ENCODE measurements at places on chromosomes 7 and 10.

DNA sequence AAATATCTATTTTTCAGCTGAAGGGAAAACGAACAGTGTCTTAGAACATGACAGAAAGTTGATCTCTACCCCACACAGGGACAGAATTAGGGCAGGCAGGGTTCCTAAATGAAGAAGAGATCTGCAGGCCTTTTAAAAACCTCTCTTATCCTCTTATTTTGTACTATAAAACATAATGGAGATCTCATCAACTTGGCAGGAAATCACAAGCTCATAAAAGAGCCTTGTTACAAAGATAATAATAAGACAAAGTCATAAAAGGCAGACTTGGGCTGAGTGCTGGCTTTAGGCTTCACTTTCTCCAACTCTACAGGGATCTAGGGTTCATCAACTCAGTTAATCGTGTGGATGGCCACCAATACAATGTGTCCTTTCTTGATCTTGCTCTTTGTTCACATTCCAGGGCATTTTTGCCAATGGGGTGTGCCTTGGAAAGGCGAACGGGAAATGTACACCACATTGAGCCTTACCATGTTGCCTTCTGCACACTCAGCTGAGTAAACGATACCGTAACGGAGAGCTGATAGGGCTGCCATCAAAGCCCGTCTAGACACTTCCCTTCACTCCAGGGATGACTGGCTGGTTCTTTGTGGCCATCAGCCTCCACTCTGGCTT, 7.1 kb upstream of the TEX36 start:
- DNase-seq = no peak

GRCh38 chr7:47407821-47408674, 173.9 kb downstream of the TNS3 start:
- no peak for DNase-seq

DNA sequence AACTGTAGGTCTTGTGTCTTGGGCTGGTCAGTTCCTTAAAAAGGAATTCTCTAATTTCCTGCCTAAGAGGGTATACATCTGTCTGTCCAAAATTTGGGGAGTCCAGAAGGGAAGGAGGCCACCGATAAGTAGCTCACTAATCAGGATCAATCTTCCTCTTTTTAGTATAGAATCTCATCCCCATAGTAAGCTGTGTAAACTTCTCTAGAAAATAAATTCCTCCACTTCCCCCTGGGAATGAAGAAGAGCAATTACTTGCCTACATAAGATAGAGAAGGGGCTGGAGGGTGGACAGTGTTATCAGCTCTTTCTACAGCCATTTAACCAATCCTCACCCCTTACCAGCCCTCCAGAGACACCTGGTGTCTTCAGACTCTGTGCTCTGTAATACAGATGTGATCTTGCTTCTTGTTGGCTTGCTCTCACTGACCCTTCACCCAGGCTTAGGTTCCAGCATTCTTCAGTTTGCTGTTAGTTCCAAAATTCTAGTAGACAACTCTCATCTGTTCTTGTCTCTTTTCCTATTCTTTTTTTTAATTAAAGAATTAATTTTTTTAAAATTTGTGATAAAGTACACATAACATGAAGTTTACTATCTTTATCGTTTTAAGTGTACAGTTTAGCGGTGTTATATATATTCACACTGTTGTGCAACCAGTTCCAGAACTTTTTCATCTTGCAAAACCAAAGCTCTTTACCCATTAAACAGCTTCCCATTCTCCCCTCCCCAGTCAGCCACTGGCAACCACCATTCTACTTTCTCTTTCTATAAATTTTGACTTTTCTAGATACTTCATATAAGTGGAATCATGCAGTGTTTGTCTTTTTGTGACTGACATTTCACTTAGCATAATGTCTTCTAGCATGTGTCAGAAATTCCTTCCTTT, 6.5 kb upstream of the PRKAR2B start:
- no peak for DNase-seq

- no peak for DNase-seq
Measured at GRCh38 chr7:28986765-28987110, 28.6 kb upstream of the TRIL start.

DNA sequence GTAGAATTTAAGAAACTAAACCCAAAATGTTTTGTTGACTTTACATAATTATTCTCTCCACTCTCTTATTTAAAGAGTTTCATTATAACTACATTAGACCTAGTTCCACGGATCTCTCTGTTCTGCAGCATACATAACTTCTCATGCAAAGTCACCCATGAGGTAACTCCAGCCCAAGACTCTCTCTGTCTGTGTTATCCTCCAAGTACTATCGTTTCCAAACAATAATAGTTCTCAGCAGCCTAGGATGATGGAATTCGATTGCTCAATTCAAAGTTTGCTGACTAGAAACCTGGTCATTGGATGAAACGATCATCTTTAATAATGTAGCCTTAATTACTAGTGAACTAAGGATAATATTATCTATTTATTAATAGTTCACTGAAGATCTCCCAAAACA, 203.1 kb upstream of the PTN start:
- no peak for DNase-seq

DNA sequence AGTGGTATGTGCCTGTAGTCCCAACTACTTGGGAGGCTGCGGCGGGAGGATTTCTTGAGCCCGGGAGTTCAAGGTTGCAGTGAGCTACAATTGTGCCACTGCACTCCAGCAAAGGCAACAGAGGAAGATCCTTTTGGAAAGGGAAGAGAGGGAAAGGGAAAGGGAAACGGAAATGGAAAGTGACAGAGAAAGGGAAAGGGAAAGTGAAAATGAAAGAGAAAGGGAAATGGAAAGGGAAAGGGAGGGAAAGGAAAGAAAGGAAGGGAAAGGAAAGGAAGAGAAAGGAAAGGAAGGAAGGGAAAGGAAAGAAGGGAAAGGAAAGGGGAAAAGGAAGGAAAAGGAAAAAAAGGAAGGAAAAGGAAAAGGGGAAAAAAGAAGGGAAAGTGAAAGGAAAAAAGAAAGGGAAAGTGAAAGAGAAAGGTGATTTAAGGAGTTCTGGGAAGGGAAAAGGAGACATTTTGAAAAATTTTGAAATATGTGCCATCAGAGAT, 2.3 kb upstream of the ZC3HAV1 start:
- DNase-seq = no peak

DNA sequence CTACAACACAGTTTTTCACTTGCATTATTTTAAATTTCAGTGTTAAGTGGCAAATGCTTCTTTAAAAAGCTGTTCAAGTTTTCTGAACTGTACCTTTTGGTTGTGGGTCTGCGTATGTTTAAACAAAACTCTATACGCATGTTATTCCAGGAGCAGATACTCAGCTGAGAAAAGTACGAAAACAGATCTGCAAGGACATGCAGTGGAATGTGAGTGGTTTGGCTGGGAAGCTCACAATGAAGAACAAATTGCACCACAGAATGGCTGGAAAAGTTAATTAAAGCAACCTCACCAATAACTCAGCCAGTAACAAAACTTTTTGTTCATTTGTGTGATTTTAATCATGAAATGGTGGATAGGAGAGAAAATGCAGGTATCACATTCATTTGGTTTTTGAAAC, 17.6 kb downstream of the GLI3 start:
- DNase-seq = no peak

- DNase-seq = no peak
Measured at GRCh38 chr10:81026591-81026990, 488.9 kb downstream of the SH2D4B start.

DNA sequence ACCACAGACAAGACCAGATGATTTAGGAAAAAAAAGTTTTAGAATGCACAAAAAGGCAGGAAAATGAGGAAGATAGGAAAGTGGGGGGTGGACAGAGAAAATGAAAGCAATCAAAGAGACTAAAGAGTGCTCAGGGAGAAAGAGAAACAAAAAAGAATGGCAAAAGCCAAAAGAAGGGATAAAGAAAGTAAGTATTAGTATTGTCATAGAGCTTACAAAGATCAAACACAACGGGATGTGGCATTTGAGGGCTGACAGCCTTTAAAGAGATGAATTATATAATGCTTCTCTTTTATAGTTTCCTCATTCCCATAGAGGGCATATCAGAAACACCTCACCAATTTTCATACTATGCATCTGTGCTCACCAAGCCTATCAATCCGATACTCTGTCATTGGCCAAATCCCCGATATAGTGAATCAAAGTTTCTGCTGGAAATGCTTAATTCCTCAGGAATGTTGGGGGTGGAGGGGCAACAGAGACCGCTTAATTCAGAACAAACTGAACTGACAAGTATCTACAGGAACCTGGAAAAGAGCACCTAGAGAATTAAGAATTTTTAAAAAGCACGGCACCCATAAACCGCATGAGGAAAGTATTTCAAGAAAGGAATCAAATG, 2.7 kb downstream of the COG5 start:
- DNase-seq = no peak

- no peak for DNase-seq
Measured at GRCh38 chr10:61890881-61891409, 10.6 kb upstream of the ARID5B start.

DNA sequence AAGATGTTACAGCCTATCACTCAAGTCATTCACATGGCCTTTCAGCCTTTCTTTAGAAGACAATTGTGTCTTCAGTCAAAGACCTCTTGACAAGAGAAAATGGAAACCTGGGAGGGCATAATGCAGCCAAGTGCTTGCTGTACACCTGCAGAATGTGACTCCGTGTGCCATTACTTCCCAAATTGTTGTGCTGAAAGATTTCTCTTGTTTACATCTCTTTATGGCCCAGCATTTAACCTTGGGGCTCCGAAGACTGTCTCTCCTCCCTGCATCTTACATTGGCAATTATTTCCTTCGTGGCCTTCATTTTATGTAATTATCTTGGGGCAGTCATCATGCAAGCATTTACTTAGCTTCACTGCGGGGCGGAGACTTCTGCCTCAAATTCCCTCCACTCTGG, 287.0 kb downstream of the TCF7L2 start:
- DNase-seq = no peak

DNA sequence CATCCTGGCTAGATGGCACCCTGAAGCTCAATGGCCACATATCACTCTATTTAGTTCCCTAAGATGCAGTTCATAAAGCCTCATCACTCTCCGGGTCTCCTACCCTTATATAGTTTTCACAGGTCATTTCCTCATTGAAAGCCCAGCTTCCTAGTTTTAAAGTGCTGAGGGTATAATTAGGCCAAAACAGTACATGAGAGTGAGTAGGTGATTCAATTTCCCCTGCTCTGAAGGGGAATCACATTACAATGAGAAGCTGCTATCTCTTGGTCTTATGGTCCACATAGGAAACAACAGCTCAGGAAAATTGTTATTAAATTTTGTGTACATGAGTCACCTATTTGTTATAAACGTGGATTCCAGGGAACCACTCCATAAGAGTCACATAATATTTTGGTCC, 162.0 kb downstream of the SEMA3E start:
- DNase-seq = no peak
